ENCODE measurements at places on chromosomes 13 and 19. TPM values are rescaled to one million over a fixed set of nuclear protein-coding genes. Genes with fewer than 3 reads are reported as not detected.

- DNase-seq = no peak
These were observed 52.9 kb downstream of the OR10H4 start for GRCh38 chr19:16001481-16002312.

- DNase-seq = no peak
These were observed 633 bp downstream of the SPHK2 start for GRCh38 chr19:48619692-48620585.

SMIM44 gene
- polyA plus RNA-seq = 0.53 TPM

KLK15 gene
- polyA plus RNA-seq = not detected

- DNase-seq = no peak
These were observed 70.9 kb downstream of the CDK8 start for GRCh38 chr13:26324867-26325266.

DNA sequence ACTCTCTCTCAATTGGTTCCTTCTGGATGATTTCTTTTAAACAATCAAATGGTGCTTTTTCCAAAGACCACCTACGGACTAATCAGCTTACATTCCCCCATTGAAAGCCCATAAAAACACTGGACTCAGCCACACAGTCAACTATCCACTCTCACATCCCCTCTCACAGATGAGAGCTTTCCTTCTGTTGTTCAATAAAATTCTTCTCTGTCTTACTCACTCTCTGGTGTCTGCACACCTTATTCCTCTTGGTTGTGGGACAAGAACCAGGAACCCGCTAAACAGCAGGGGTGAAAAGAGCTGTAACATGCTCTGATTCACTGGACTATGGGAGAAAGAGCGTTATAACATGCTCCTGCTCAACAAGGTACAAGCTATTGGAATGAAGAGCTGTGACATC is 2896.2 kb downstream of the PCDH9 start:
- no peak for DNase-seq

ZNF221 gene
- polyA plus RNA-seq = 9.0 TPM

ZBTB7A gene
- 11.9 TPM for polyA plus RNA-seq

DNA sequence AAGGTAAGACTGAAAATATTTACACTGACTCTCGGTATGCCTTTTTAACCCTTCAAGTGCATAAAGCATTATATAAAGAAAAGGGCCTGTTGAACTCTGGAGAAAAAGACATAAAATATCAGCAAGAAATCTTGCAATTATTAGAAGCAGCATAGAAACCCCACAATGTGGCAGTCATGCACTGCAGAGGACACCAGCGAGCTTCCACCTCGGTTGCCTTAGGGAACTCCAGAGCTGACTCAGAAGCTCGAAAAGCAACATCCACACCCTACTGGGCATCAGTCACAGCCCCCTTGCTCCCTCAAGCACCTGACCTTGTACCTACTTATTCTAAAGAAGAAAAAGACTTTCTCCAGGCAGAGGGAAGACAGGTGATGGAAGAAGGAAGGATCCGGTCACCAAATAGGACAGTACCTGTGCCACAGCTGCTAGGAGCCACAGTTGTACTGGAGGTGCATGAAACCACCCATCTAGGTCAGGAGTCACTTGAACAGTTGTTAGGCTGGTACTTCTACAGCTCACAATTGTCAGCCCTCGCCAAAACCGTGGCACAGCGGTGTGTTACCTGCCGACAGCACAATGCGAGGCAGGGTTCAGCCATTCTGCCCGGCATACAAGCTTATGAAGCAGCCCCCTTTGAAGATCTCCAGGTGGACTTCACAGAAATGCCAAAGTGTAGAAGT is 2.9 kb downstream of the ZNF816 start:
- DNase-seq = no peak

LRG1 gene
- polyA plus RNA-seq = 0.69 TPM

SIGLECL1 gene
- not detected for polyA plus RNA-seq

DNA sequence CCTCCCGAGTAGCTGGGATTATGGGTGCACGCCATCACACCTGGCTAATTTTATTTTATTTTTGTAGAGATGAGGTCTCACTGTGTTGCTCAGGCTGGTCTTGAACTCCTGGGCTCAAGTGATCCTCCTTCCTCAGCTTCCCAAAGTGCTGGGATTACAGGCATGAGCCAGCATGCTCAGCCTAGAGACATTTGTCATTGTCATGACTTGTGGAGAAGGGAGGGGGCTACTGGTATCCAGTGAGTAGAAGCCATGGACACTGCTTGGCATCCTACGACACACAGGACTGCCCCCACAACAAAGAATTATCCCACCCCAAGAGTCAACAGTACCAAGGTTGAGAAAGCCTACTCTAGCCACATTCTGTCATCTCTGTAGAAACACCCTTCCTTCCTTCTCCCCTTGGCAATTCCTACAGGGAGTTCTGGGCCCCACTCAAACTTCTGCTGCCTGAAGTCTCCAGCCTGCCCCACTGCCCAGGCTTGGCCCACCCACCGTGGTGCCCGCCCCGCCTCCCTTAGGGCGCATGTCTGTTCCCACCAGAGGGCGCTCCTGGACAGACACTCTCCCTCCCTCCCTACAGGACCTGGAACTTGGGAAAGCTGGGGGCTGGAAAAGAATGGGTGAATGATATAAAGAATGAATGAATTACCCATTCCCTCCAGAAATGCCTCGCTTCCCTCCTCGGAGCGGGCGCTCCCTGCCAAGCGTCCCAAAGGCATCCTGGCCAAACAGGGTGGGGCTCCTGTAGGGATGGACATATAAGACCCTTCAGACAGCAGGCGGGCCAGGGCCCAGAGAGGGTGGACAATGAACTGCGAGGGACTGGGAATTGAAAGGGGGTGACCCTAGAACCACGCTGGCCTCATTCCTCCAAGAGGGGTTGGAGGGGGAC is 5.5 kb upstream of the EMP3 start:
- no peak for DNase-seq

DNA sequence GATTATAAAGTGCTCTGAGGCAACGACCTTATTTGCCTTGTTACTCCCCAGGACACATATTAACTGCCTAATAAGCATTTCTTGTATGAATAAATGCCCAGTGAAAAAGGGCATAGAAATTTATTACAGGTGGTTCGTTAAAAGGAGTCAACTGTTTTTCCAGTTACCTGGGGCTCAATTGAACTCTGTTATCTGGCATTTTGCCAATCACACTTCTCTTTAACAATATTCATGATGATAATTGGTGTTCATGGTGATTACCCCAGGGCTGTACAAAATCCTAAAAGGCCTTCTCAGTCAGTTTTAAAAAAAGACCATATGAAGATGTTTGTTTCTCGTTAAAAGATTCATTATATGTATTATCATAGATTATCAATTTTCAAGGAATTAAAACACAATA is 57.1 kb downstream of the KL start:
- no peak for DNase-seq

LRRC63 gene
- polyA plus RNA-seq = 0.16 TPM

GRCh38 chr13:34254366-34254765 is 436.4 kb downstream of the RFC3 start:
- no peak for DNase-seq

DNA sequence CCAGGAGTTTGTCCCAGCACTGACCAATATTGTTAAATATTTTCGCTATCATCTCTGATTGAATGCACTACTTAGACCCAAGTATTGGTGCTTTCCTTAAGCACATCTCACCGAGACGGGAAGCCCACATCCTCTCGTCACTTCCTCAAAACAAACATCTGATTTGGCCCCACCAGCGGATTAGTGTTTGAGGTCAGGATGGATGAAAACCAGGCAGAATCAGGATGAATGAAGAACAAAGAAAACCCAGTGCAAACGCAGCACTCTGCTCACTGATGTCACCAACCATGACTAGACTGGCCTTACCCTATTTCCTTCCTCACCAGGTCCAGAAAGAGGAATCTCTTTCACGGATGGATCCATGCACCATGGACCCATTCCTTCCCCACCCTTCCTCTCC is 6.0 kb downstream of the PLAUR start:
- DNase-seq = no peak

- no peak for DNase-seq
These were observed 3.9 kb downstream of the MBNL2 start for GRCh38 chr13:97226013-97226412.

ZGLP1 gene
- polyA plus RNA-seq = 5.8 TPM

DNA sequence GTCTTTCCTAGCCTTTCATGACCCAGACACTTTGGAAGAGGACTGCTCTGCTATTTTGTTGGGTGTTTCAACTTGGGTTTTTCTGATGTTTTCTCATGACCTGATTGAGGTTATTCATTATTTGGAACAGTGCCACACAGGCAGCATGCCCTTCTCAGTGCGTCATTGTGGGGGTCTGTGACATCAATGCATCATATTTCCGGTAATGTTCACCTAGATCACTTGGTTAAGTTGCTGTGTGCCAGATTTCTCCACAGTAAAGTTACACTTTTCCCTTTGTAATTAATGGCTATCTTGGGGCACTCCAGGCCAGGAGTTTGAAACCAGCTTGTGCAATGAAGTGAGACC is 124.4 kb downstream of the SIPA1L3 start:
- DNase-seq = no peak

DNA sequence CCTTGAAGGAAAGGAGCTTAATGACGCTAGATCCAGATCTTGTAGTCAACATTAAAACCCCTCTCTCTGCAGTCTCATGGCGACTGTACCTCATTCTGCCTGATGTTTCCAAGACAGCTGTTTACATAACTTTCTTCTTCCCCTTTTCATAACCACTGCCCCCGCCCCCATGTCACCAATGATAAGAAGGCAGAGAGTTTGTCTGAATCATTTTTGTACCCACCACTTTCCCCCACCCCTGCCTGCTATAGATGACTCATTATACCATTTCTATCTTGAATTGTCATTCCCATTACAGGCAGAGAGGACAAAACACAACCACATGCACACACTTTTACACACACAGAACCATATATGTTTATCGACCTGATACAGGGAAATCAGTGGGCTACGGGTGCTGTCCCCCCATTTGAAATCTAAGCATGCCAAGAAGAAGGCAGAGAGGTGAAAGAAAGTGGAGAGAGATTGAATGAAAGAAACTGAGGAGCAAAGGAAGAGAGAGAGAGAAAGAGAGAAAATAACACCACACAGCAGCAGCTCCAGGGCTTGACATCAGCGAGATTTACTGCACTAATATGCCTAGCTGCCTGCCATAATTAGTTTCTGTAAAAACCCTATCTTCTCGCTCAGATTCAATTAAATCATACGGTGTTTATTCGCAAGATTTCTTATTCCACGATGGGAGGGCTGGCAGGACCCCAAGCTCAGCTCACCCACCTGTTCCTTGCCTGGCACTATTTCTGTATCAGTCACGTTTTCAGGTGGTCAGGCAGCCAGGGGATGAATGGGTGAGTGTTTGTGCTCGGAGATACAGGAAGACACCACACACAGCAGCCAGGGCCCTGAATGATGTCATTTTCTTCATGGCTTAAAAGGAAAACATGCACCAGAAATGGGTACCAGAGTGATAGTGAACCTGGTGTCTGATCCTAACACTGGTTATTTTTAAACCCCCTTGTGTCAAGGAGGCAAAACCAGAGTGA is 114.3 kb upstream of the SERP2 start:
- no peak for DNase-seq

GRCh38 chr19:4393947-4394590 is 6.3 kb downstream of the SH3GL1 start:
- no peak for DNase-seq

DNA sequence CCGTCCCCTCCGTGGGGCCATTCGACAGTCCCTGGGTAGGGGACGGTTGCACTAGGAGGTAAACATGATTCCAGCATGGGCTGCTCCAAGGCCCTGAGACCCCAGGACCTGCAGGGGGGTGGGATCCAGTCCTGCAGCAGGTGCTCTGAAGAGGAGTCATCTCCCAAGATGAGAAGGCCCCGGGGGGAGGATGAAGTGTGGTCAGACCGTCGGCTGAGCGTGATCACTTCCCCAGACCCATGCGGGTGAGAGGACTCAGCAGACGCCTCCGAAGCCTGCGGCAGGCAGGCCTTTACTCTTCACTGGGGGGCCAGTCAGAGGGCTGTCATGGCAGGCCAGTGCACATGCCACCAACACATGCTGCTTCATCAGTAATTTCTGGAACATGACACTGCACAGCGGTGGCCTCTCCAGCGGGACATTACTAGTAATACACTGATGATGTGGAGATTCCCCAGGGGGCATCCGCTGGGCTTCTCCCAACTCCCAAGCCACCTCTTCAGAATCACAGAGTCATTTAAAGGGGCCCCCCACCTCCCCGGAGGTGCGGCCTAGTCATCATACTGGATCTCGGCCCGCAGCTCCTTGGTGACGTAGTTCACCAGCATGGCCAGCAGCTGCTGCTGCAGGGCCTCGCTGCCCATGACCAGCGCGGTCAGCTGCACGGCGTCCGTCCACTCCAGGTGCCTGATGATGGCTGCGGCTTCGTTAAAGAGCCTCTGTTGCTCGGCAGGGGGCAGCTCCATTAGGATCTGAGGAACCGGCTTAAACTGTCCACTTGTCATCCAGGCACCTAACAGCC is 12.7 kb downstream of the C19orf12 start:
- DNase-seq = no peak

DNA sequence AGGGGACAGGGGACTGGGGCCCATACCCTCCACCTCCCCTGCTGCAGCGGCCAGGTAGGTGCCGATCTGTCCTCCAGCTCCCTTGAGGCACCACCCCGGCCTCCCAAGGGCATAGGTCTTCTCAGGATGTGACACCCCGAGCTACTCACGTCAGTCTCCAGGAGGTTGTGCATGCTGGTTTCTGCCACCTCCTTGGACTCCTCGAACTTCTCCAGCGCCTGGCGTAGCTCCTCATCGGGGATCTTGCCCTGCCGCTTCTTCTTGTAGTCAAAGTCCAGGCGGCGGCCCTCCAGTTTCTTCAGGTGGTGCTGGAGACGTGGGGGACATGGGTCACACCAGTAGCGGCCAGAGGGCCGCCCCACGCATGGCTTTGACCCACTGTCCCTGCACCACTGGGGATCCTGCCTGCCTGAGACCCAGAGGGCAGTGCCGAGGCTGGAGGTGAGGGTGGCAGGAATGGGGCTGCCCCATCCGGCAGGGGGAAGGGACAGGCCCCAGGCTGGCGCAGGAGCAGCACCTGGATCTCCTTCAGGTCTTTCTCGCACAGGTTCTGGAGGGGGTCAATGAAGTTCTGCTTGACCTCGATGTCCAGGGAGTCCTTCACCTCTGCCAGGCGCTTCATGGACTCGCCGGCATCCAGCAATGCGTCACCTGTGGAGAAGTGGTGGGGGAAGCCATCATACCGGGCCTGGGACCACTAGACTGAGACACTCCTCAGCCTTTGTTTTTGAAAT is 20.4 kb downstream of the MPND start:
- DNase-seq = no peak

DNA sequence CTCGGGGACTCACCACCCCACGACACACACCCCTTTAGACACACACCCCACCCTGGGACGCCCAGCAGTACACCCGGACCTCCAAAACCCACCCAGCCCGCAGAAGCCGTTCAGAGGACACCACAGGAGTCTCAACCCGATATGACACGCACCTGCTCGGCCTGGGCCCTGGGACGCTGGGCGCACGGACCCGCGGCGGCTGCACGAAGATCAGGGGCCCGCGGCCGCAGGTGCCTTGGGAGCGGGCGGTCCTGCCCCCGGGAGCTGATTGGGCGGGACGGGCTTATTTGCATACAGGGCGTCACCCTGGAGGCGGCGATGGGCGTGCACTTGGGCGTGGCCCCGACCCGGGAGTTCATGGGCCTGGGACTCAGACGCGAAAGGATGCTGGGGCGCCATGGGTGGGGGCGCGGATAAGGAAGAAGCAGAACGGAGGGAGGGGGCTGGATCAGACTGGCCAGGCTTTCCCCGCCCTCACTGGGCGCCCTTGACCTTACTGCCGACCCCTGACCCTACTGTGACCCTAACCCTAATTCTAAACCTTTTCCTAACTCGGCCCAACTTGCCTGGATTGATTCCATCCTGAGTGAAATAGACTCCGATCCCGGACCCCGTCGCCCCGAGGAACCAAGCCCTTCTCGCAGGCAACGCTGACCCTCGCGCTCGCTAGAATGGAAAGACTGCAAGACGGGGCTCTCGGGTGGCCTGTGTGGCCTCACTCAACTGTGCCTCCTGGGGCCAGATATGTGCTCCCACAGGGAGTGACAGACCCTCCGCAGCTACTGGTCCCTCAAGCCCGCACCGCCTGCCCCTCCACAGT is at the start of gene MEF2B:
Gene MEF2B (minus strand): TSS at position 211 of the 820 bp plus-strand sequence. CDS start 19,528 bp downstream, outside the sequence.
- DNase-seq = peak; percentile 60

Data from renal pelvis (tissue), 12 donors.